Fibroblast of the aortic adventitia (primary cell): ENCODE measurements at places on chromosomes 1 and 21.

DNA sequence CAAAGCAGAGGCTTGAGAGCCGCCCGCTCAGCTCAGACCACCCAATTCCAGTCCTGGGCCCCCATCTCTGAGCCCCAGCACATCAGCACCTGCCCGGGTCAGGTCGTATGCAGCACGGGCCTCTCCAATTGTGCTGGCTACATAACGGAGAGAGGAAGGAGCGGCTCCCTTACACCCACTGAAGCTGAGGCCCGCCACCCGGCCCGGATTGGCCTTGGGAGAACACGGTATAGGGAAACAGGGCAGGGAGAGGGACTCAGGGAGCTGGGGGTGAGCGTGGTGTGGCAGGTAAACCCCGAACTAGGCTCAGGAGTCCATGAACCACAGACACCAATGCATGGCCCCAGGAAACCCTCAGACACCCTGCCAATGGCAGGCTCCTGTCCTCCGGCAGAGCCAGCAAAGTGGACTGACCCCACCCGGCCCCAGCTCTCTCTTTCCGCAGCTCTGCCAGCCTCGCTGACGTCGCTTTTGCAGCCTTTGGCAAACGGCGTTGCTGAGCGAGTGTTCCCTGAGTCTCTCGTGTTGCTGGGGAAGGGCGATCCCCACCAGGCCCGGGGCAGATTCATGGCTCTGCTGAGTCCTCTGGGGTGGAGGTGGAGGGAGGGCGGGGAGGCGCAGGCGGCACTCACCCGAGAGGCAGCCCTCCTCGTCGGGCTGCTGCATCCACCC lies 16.5 kb downstream of the MEGF6 start:
- peak; percentile 47 for DNase-seq

DNA sequence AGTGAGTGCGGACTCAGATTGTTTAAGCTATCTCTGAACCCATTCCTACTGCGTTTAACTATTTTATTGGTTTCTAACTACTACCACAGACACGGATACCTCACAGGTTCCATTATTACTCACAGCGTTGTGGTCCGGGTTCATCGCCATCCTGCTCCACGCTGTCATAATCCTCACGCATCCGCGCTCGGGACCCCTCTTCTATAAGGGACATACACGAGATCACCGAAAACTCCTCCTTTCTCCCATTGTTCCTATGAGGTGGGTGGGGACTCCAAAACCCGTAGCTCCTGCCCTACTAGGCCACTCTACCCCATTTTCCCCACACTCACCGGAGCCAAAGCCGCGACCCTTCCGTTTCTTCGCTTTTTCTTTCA lies 610 bp downstream of the RBM8A start:
- no peak for DNase-seq

GRCh38 chr1:206674745-206675175 lies 9.9 kb upstream of the MAPKAPK2 start:
- DNase-seq: peak; percentile 99

DNA sequence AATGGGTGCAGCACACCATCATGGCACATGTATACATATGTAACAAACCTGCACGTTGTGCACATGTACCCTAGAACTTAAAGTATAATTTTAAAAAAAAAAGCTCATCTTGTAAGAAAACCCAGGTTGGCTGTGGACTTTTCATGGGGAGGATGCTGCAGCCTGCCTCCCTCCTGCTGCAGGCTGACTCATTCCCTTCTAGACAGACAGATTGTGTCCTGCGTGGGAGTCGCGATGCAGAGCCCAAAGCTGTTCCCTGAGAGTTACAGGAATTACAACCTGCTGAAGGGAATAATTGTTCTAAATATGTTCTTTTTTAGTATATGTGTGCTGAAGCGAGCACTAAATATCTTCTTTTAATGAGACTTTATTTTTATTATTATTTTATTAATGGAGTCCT lies 93.2 kb downstream of the TBX19 start:
- DNase-seq: no peak

DNA sequence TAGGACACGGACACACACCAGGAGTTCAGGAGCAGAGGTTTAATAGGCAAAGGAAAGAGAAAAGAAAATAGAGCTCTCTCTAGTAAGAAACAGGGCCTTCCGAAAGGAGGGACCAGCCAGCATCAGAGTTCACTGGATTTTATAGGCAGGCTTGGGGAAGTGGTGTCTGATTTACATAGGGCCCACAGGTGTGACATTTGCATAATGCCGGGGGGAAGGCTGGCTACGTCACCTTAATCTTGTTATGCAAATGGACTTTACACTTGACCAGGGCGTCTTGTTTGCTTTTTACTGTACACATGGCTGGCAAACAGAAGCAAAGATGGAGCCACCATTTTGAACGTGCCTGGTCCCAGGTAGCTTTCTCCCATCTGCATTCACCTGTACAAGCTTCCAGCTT lies at the start of gene OR14A16:
TSS of gene OR14A16 (minus strand) at position 97 of the 400 bp plus-strand sequence. CDS start 8,390 bp downstream, outside the sequence.
- DNase-seq: no peak

DNA sequence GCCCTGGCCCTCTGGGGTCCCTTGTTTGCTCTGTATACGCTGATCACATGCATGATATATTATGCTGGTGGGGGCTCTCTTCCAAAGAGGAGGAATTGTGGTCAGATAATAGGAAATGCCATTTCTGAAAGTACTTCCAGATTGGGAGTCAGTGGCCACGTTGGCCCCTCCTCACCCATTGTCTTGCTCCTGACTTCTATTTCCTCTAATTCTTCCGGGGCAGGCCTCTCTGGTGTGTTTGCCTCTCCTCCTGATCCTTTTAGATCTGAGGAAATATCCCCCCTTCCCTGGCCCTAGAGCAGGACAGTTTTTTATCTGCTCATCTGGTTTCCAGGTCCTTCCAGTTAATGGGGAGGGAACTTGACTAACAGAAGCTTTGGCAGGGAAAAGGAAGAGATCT lies 2.9 kb downstream of the VANGL2 start:
- peak; percentile 9 for DNase-seq

- DNase-seq: peak; percentile 69
Observed at GRCh38 chr1:147641695-147642592, 28.4 kb downstream of the ACP6 start.

- DNase-seq: no peak
Observed at GRCh38 chr1:39544327-39544726, 32.3 kb downstream of the PABPC4 start.

DNA sequence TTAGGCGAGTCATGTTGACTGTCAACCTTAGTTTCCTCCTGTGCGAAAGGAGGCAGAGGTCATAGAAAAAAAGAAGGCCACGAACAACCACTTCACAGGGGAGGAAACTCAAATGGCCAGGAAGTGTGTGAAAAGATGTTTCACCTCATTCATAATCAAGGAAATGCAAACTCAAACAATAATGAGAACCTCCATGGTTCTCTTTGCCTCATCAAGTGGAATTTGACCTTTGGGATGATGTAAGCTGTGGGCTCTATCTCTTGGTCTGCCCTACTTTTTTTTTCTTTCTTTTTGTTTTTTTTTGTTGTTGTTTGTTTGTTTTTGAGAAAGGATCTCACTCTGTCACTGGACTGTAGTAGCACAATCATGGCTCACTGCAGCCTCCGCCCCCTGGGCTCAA lies 55.9 kb upstream of the GRHL3 start:
- DNase-seq: no peak

DNA sequence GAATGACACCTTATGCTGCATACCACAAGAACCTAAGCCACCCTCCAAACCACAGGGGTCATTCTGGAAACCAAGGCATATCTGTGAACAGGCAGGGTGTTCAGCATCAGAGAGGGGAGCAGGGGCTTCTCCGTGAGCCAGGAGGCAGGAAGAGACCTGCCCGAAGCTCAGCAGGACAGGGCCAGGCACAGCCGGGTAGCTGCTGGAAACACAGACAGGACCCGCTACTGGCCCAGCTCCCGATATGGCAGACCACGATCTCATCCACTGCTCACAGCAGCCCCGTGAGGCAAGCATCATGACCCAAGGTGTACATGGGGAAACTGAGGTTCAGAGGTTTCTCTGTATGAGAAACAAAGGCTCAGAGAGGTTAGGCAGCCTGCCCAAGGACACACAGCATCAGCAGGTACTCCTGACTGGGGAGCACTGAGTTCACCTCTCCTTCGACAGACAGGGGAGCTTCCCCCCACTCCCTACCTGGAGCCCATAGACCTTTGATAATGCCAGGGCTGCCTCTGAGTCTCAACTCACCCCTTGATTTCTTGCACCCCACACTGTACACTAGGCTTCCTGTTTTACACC lies 317.7 kb downstream of the MATN1 start:
- DNase-seq: no peak

GRCh38 chr1:178037510-178038253 lies 56.2 kb upstream of the RASAL2 start:
- peak; percentile 75 for DNase-seq

- DNase-seq: peak; percentile 22
Observed at GRCh38 chr1:40929155-40929554, 50.3 kb upstream of the CTPS1 start.

- DNase-seq: no peak
Observed at GRCh38 chr1:5962265-5963105, 29.7 kb downstream of the NPHP4 start.

DNA sequence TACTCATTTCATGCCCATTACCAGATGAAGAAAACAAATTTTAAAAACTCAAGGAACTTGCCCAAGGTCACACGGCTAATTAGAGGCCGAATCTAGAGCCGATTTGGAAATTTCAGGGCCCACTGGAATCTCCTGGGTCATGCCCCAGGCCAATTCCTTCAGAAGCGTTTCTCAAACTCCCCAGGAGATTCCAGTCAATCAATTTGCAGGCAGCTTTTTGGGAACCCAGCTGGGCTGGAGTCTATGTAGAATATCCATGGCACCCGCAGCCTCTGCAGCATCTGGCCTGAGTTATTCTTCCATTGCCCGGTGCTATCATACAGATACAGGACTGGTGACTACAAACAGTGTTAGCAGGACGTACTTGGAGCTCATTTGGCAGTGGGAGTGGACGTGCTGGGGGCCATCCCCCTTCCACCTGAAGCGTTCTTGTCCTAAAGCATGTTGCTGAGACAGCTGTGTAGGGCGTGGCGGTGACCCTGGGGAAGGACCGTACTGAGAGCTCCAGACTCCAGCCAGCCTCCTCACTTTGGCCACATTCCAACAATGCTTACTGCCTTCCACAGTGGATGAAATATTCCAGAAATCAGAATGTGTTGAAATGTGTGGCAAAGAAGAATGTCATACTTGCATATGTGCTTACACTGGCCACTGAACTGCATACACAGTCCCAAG lies 38.3 kb downstream of the ABCG1 start:
- DNase-seq: peak; percentile 19
